ENCODE measurements at places on chromosomes 5 and 9.

DNA sequence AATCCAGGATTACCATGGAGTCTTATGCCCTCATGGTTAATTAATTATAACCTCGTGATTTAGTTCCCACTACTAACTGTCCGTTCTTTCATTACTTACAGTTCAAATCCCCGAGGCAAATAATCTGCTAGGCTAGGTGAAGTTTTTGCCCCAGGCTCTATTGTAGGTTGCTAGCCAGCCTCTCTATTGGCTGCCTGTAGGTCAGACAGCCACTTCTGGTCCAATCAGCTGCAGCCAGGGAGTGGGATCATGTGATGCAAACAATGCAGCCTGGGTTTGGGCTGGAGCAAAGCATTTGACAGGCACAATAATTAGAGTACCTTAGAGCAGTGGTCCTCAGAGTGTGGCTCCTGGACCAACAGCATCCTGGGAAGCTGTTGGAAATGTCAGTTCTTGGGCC, 17.7 kb downstream of the TMEM252 start:
- DNase-seq = no peak

DNA sequence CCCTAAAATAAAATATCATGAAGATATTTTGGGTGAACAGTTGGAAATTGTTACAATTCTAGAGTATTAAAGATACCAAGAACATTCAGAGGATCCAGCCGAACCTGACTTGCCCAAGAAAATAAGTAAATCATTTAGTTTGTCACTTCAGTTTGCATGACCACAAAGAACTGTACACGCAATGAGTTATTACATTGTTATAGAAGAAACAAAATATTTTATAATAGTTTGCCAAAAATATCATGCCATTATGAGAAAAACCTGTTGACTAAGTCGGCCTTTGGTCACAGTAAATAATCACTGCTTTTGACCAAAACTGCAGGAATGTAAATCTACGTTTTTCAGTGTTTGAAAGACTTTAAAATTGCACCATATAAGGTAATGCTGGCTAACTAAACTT, 27.9 kb downstream of the TRIO start:
- no peak for DNase-seq

DNA sequence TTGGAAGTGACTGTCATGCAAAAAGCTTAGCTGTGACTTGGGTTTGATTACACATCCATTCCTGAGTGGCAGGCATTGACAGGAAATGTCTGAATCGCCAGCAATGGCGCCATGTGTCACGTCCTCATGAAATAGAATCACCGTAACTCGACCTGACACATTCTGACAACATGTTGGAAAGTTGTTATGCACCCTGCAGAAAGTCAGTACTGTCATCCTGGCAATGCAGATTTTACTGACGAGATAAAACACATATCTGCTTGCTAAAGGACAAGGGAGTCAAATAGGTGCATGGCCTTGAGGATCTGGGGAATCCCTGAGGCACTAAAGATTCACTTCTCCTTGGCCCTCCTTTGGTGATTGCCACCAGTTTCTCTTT, 344.2 kb downstream of the SPATA31D1 start:
- peak; percentile 46 for DNase-seq

GRCh38 chr5:2335125-2335732, 416.2 kb downstream of the IRX2 start:
- no peak for DNase-seq

- DNase-seq = no peak
Measured at GRCh38 chr9:135604437-135605237, 34.7 kb downstream of the GLT6D1 start.

- DNase-seq = no peak
Measured at GRCh38 chr9:13860019-13860418, 453.9 kb downstream of the NFIB start.

DNA sequence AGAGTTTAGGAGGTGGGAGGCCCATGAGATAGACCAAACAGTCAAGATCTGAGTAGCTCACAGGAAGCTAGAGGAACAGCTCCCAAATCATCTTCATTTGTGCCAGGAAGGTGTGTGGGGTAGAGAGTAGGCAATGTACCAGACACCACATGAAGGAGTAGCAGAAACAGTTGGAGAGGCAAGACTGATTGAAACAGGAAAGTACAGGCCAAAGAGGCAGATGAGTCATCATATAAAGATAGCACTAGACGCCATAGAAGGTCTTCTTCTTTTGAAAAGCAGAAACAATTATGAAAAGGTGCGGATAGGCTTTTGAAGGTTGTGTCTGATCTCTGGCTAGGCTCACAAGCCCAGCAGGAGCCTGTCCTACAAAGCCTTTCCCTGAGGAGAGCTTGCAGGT, 62.7 kb upstream of the PALM2AKAP2 start:
- no peak for DNase-seq

DNA sequence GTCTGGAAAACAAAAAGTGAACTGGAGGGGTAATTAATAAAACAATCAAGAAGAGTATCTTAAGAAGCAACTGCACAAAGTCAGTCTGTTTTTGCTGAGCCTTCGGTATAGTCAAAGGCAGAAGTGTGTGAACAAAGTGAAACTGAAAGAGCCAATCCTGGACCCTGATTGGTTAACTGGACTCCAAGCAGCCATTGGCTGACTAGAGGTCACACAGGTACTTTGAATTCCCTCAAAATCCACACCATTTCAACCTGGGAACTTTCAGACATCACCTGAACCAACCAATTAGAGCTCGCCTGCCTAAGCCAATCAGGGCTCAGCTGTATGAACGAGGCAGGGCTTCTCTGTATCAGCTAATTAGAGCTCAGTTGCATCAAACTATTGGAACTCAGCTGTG, 286.7 kb downstream of the TLE4 start:
- peak; percentile 49 for DNase-seq

DNA sequence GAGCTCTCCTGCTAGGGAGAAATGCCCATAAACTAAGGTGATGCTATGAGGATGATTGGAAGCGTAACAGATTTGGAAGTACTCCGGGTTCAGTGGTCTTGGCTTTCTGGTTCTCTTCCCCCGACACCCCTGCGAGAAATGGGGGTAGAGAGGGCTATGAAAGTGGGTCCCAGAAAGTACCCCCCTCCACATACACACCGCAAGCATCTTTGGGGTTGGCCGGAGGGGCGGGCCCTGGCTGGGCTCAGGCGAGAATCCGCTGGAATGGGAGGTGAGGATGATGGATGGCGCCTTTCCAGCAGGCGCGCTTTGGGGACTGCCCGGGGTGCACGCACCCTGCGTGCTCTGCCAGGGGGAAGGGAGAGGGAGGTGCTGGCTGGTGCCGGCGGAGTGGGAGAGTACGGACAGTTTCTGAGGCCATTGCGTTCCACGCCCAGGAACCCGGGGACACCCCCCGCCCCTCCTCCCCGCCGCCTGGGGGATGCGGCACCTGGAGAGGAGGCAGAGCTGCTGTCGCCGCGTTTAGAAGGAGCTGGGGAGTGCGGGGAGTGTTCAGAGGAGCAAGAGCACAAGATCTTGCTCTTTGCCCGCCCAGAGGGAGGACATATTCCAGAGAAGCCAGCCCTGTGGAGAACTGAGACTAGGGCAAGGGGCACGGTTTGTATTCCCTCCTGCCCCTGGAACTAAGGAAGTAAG, 1.9 kb downstream of the PCSK5 start:
- DNase-seq = no peak

- DNase-seq = no peak
Measured at GRCh38 chr5:66788556-66788955, 192.4 kb downstream of the MAST4 start.

DNA sequence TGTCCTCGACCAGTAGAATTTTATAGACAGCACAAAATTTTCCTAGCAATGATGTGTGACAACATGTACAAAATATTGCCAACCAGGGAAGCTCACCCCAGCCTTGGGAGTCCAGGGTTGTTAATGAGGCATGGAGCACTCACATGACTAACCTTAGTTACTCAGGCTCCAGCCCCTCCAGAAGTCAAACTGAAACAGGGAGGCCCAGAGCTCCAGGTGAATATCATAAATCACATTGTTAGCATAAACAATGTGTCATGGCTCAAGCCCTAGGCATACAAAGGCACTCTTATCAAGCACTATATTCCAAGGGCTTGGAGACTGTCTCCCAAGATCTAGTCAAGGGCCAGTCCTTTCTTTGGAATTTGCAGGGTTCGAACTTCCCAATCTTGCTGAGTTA, 44.4 kb downstream of the TNFAIP8 start:
- peak; percentile 79 for DNase-seq

- DNase-seq = no peak
Measured at GRCh38 chr9:77911928-77912327, 119.7 kb downstream of the GNAQ start.

DNA sequence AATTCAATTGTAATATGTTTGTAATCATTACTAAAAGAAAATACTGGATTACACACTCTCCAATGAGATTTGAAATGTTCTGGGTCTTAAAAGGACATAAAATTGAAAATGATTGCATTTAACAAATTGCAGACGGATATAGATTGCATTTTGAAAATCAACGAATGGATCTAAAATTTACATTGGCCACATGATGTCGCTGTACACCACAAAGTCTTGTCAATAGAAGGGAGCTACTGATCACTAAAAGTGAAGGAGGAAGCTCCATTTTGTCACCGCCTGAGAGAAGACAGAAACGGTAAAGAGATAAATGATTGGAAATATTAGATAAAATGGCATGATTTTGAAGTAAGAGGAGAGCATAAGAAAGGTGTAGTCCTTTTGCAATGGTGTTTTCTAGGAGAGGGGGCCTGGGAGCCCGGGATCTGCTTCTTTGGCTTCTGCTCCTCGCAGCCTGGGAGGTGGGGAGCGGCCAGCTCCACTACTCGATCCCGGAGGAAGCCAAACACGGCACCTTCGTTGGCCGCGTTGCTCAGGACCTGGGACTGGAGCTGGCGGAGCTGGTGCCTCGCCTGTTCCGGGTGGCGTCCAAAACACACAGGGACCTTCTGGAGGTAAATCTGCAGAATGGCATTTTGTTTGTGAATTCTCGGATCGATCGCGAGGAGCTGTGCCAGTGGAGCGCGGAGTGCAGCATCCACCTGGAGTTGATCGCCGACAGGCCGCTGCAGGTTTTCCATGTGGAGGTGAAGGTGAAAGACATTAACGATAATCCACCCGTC, at the start of gene PCDHA1:
Gene PCDHA1, plus strand, starts transcription at position 236 of the 782 bp plus-strand sequence.
- DNase-seq = no peak
